ENCODE measurements at places on chromosomes 2 and 18. TPM values are rescaled to one million over a fixed set of nuclear protein-coding genes. Genes with fewer than 3 reads are reported as not detected.

- no peak for DNase-seq
Observed at GRCh38 chr2:45886171-45886663, 234.7 kb downstream of the PRKCE start.

GRCh38 chr18:67179726-67180125 lies 336.8 kb downstream of the DSEL start:
- no peak for DNase-seq

Gene ITGB6
- not detected for total RNA-seq

Gene CAPN14
- 0.69 TPM for total RNA-seq

Gene MYO7B
- 0.65 TPM for total RNA-seq
